Activated B cell treated with CpG ODN at 0.5 μM for 24 hours (primary cell): ENCODE measurements at places on chromosomes 2 and 18. TPM values are rescaled to one million over a fixed set of nuclear protein-coding genes. Genes with fewer than 3 reads are reported as not detected.
A peak's percentile ranks its signal among the peaks of the same experiment; 100 is the strongest.

The DPP4 gene
- 1.9 and 2.5 TPM in 2 replicates for total RNA-seq

DNA sequence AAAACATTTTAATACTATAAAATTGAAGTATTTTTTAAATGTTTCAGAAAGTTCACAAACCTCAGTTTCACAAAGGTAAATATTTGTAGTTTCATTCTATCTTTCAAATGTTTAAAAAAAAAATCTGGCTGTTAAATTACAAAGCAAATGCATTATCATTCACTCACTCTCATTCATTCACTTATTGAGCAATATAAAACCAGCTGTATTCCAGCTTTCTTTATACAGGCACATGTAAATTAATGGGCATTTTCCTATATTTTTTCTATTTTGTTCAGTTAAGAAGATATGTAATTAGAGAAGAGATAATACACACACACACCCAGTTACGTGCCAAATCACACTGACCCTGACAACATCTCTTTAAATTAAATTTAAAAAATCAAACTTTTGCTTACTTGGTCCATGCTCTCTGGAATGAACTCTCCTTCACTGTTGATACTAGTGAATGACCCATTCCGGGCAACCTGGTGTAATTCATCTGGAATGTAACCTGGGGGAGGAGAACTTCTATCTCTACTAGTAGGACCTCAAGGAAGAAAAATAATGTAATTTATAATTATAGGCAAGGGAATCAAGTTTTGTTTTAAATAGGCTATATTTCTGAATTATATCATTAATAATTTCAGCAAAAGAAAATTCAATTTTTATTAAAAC is 32.5 kb upstream of the ERCC3 start:
- DNase-seq: no peak
- peaks cover 73% of the 10 kb centered on the region for H3K36me3 ChIP-seq
- no peaks in the 10 kb centered on the region for H3K27me3 ChIP-seq
- no peak overlapping the region for H3K4me3 ChIP-seq
- peaks cover 3% of the 10 kb centered on the region for H3K4me1 ChIP-seq
- H3K27ac ChIP-seq: no peak overlapping the region

DNA sequence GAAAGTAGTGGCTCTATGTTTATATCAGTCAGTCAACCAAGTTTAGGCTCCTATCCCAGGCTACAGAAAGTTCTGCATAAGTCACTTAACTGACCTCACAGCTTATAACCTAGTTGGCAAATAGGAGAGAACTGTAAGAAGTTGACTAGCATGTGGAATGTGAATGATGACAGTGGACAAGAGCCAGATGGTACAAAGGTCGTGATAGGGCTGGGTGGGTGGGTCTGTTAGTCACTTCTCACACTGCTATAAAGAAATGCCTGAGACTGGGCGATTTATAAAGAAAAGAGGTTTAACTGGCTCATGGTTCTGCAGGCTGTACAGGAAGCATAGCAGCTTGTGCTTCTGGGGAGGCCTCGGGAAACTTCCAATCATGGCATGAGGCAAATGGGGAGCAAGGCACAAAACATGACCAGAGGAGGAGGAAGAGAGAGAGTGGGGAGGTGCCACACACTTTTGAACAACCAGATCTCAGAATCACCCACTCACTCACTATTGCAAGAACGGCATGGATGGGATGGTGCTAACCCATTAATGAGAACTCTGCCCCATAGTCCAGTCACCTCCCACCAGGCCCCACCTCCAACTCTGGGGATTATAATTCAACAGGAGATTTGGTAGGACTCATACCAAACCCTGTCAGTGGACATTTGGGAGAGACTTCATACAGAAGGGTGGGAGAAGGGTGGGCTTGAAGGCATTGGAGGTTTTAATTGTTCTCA is 68.8 kb downstream of the LTBP1 start:
- no peak for DNase-seq
- no peaks in the 10 kb centered on the region for H3K27me3 ChIP-seq
- H3K4me1 ChIP-seq: no peaks in the 10 kb centered on the region
- H3K36me3 ChIP-seq: no peaks in the 10 kb centered on the region
- no peak overlapping the region for H3K4me3 ChIP-seq

DNA sequence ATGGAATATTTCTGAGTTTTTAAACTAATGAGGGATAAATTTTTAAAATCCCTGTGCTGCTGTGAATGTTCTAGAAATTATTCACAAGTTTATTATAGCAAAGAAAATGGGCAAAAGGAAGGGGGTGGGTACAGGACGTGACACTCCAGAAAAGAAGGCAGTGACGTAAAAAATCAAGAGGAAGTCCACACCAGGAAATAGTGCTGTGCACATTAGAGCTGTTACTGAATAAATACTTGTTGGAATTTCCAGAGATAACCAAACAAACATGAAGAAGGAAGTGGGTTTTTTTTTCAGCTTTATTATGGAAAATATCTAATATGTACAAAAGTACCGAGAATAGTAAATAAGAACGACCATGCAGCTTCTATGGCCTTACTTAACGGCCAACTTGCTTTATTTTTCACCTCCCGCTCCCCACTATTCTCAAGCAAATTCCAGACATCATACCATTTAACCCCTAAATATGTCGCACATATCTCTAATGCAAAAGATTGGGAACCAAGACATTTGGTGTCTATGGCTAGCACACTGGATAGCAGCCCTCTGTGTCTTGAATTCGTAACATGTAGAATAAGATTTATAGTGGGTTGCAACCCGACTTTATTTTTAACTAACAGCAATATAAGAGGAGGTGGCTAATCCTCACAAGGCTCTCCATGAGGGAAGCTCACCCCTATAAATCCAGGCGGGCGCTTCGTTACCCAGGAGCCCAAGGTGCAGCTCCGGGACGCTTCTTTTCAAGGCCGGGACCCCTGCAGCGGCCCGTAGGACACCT is 580 bp upstream of the NDUFV2 start:
- DNase-seq: no peak
- peak overlapping the region; percentile 94 for H3K27ac ChIP-seq
- no peaks in the 10 kb centered on the region for H3K27me3 ChIP-seq
- H3K4me3 ChIP-seq: peak overlapping the region; percentile 94
- H3K4me1 ChIP-seq: peaks cover 43% of the 10 kb centered on the region
- peaks cover 45% of the 10 kb centered on the region for H3K36me3 ChIP-seq

- H3K4me3 ChIP-seq: no peak overlapping the region
- H3K36me3 ChIP-seq: no peaks in the 10 kb centered on the region
- no peak for DNase-seq
These were observed 5.1 kb upstream of the DCC start for GRCh38 chr18:52334896-52335295.

DNA sequence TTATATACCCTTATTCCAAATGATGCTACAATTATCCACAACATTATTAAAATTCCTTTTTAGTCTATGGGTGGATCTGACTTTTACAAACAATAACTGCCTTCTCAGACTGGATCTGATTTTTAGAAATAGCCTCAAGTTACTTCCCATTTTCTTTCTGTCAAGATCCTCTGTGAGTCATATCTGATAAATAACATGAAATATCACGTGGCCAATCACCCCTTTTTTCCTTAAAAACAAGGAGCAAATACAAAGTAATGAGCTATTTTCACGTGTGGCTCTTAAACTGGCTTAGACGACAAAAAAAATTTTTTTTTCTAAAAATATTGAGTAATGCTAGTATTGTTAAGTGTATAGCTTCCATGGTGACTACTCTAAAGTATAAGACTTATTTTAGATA is 6.7 kb downstream of the PELI1 start:
- H3K27ac ChIP-seq: peak overlapping the region; percentile 54
- H3K27me3 ChIP-seq: no peaks in the 10 kb centered on the region
- peak overlapping the region; percentile 20 for H3K4me3 ChIP-seq
- no peak for DNase-seq
- peaks cover 53% of the 10 kb centered on the region for H3K36me3 ChIP-seq

The STPG4 gene
- 0.60 and 1.0 TPM in 2 replicates for total RNA-seq

GRCh38 chr18:75845413-75845812 is 417.9 kb upstream of the SMIM21 start:
- H3K4me3 ChIP-seq: no peak overlapping the region
- H3K27ac ChIP-seq: no peak overlapping the region
- H3K4me1 ChIP-seq: no peaks in the 10 kb centered on the region
- no peaks in the 10 kb centered on the region for H3K36me3 ChIP-seq
- no peaks in the 10 kb centered on the region for H3K27me3 ChIP-seq

DNA sequence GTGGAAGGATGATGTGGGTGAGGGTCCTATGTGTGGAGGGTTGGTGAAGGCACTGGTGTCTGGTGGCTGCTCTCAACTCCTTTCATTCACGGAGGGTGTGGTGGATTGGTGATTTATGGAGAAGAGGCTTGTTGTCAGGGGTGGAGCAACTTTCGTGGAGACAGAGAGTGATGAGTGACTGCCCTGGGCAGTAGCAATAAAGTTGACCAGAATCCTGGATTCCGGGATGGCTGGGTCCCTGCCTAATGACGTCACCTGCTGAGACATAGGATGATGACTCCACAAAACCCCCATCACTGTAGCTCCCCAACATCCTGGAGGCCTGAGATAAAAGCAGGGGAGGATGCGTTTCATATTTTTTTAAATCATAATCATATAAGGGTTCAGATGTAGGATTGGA is 193.0 kb downstream of the ACKR3 start:
- H3K36me3 ChIP-seq: no peaks in the 10 kb centered on the region
- H3K4me3 ChIP-seq: no peak overlapping the region
- no peak for DNase-seq
- peaks cover 12% of the 10 kb centered on the region for H3K27me3 ChIP-seq

- H3K4me1 ChIP-seq: no peaks in the 10 kb centered on the region
- no peak overlapping the region for H3K27ac ChIP-seq
- H3K36me3 ChIP-seq: no peaks in the 10 kb centered on the region
- peak; percentile 18 for DNase-seq
These were observed 563 bp downstream of the KIF3C start for GRCh38 chr2:25981596-25982272.
